EL (cell line): ENCODE measurements at places on chromosomes 4 and X.

- DNase-seq: no peak
Observed at GRCh38 chr4:112144546-112145325, 518 bp upstream of the FAM241A start.

GRCh38 chr4:168797738-168798375 lies 212.2 kb downstream of the CBR4 start:
- no peak for DNase-seq

DNA sequence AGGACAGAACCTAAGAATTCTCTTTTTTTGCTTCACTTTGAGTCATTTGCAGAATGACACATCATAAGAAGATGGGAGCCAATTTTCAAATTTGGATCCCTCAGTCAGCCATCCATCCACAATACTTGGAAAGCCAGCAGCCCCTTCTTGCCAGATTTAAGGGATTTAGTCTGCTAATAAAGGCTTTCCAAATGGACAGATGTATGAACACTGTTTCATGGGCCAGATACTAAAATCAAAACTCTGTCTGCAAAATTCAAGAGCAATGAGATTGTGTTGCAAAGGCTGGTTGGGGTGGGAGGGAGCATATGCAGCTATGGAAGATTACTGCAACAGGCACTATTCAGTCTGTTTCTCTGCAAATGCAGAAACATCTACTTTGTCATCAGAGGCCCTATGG lies 37.7 kb upstream of the KCNIP4 start:
- no peak for DNase-seq

DNA sequence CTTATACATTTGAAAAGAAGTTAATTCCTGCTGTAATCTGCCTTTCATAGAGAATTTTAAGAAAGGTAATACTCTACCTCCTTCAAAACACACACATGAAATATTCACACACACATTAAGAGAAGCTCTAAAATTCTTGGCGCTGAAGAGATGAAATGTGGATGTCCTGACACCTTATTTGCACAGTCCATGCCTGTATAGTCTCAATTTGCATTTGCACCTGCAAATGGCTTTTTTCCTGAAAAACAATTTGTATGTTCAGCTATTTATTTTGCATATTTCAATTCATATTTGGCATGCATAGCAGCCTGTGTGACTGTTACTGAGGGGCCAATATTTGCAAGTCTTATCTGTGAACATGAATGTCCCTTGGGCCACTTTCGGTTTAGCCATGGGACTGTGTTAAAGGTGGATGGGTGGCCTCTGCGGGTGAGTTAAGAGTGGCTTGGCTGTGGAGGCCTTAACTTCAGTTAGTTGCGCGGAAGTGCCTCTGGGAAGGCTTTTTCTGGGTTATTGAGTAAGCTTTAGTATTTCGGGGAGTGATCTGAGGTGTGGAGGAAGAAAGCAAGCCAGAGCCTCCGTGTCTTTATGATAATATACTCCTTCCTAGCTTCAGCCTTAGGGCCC lies 443.3 kb upstream of the FAT1 start:
- DNase-seq: no peak
